Type B pancreatic cell (in vitro differentiated cells): ENCODE measurements at places on chromosomes 7 and 10.

DNA sequence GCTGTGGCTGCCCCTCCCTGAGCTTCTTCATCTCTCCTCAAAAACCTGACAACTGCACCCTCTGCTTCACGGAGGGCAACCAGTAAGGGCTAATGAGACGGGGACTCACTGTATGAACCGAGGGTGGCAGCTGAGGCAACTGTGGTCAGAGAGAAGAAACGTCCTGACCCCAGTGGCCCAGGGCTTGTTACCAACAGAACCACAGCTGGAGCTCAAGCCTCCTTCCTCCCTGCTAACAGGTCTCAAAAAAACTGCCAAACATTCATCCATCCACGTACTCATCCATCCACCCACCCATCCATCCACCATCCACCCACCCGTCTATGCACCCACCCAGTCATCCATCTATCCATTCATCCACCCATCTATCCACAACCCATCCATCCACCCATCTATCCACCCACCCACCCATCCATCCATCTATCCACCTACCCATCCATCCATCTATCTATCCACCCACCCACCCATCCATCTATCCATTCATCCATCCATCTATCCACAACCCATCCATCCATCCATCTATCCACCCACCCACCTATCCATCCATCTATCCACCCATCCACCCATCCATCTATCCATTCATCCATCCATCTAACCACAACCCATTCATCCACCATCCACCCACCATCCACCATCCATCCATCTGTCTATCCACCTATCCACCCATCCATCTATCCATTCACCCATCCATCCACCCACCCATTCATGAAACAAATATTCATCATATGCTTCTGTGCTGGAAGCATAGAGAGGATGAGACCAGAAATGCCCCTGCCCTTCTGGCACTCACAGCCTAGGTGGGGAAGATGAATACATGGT lies 111.7 kb downstream of the PDGFA start:
- DNase-seq: peak; percentile 39
- H3K27ac ChIP-seq: no peak overlapping the region
- no peak overlapping the region for H3K4me3 ChIP-seq
- H3K36me3 ChIP-seq: no peaks in the 10 kb centered on the region

DNA sequence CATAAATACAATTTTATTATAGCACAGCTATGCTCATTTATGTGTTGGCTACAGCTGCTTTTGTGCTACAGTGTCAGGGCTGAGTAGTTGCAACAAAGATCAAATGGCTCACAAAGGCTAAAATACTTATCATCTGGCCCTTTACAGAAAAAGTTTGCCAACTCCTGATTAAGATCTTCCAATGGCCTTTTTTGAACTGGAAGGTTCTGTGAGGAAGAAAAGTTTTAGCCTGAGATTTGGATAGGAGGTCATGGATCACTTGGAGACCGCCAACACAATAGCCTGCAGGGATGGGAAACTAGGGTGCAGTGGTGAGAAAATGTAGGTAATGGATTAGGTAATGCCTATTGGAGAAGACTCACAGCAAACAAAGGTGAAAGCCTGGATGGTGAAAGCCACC lies 169.8 kb downstream of the NOC3L start:
- no peak overlapping the region for H3K4me3 ChIP-seq
- H3K36me3 ChIP-seq: no peaks in the 10 kb centered on the region
- H3K27me3 ChIP-seq: no peaks in the 10 kb centered on the region
- H3K27ac ChIP-seq: no peak overlapping the region
- H3K4me1 ChIP-seq: peaks cover 9% of the 10 kb centered on the region

DNA sequence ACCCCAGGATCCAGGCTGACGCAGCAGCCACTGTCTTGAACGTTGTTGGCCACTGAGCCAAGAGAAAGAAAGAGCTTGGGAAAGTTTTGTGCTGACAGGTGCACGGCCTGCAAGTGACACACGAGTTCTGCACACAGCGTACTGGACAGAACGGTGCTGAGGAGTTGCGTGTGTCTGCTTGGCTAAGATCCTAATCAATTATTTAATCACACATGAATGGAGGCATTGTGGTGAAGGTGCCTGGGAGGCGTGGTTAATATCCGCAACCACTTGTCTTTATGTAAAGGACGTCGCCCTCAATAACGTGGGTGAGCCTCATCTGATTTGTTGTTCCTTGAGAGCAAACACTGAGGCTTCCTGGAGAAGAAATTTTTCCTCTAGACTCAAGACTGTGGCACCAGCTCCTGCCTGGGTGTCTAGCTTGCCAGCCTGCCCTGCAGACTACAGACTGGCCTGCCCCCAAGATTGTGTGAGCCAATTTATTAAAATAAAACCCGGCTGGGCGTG lies 16.6 kb upstream of the GNA12 start:
- no peak for DNase-seq
- H3K27ac ChIP-seq: no peak overlapping the region
- H3K4me3 ChIP-seq: no peak overlapping the region
- H3K27me3 ChIP-seq: no peaks in the 10 kb centered on the region
- peaks cover 19% of the 10 kb centered on the region for H3K4me1 ChIP-seq
- H3K36me3 ChIP-seq: no peaks in the 10 kb centered on the region

DNA sequence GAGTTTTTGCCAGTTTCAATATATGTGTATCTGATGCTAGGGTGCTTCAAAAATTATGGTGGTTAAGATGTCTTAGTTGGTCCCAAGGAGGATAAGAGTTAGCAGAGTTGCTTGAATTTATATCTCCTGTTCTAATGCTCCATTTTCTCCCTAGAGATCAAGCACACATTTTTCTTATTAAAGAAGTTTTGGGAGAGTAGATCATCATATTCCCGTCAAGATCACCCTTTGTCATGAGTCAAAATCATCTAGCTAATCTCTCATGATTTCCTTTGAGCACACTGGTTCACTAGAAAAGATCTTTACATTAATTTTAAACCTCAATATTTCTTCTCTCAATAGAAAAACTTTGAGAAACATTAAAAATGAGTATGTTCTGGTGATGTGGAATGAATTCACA lies 429.9 kb upstream of the SEMA3A start:
- H3K27me3 ChIP-seq: no peaks in the 10 kb centered on the region
- no peaks in the 10 kb centered on the region for H3K36me3 ChIP-seq

- H3K4me3 ChIP-seq: no peak overlapping the region
- no peaks in the 10 kb centered on the region for H3K27me3 ChIP-seq
- DNase-seq: no peak
- no peaks in the 10 kb centered on the region for H3K4me1 ChIP-seq
These were observed 25.6 kb upstream of the PDIA4 start for GRCh38 chr7:149053885-149054284.

- no peak for DNase-seq
- H3K36me3 ChIP-seq: no peaks in the 10 kb centered on the region
- no peak overlapping the region for H3K27ac ChIP-seq
- H3K4me3 ChIP-seq: no peak overlapping the region
- no peaks in the 10 kb centered on the region for H3K27me3 ChIP-seq
These were observed 241.9 kb upstream of the SLC26A5 start for GRCh38 chr7:103687951-103688350.
